Karpas-422 (cell line): ENCODE measurements at places on chromosomes 7 and 10. TPM values are rescaled to one million over a fixed set of nuclear protein-coding genes. Genes with fewer than 3 reads are reported as not detected.

GRCh38 chr10:79092292-79092896, 23.6 kb downstream of the ZMIZ1 start:
- H3K4me1 ChIP-seq: peaks cover 69% of the 10 kb centered on the region
- no peak overlapping the region for H3K4me3 ChIP-seq
- no peak for DNase-seq

DNA sequence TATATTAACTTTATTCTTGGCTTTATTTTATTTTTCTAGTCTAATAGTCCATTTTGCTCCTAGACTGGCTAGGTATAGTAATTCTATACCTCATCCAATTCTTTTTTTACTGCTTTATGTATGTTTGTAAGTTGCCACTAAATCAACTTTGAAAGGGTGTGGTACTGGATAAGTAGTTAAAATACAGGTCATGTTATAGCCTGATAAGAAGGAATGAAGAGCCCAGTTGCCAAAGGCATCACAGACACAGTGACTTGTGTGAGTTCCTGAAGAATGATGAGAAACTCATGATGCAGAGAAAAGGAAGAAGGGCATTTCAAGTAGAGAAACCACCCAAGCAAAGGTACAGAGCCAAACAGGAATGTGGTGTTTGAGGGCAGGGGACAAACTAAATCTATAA, 27.3 kb downstream of the NAPEPLD start:
- no peaks in the 10 kb centered on the region for H3K27me3 ChIP-seq
- H3K4me1 ChIP-seq: no peaks in the 10 kb centered on the region
- DNase-seq: no peak
- peaks cover 36% of the 10 kb centered on the region for H3K36me3 ChIP-seq
- H3K27ac ChIP-seq: no peak overlapping the region

DNA sequence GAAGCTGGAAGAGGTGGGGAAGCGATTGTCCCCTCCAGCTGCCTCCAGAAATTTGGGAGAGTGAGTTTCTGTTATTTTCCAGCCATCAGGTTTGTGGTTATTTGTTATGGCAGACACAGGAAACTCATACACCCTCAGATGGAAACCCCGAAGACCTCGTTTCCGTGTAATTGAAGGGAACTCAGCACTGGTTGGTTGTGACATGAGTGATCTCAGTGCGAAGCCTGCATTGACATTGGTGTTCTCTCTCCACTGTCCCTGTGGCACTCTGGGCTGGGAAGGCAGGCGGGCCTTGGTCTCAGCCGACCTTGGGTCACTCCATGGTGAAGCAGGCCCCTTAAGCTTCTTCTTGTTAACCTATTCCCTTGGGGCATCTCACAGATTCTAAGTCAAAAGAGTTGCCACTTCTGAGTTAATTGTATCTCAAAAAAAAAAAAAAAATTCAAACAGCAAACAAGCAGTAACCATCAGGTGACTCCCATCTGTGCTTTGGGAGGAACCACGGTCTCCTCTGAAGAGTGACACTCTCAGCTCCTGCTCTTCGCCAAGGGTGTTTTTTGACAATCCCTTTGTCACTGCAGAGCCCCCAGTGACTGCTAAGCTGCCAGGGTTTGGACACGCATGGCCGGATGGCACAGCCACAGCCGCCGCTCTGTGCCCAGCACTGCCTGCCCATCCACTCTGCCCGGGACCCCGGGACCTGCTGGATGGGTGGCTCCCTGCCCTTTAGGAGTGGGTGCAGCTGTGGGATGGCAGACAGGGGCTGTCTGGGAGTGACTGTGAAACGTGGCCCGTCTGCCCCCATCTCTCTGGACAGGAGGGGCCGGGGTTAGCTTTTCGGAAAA, 233.6 kb downstream of the PRPF18 start:
- no peak for DNase-seq
- H3K27me3 ChIP-seq: 0 out of 2 replicates have a peak, but pooled peaks cover 2% of the 10 kb centered on the region
- no peak overlapping the region for H3K27ac ChIP-seq
- no peak overlapping the region for H3K4me3 ChIP-seq
- no peaks in the 10 kb centered on the region for H3K4me1 ChIP-seq

GRCh38 chr7:75847707-75848106, 31.1 kb upstream of the RHBDD2 start:
- no peaks in the 10 kb centered on the region for H3K27me3 ChIP-seq
- no peak for DNase-seq

Gene ABCB4
- total RNA-seq: 0.47 and 0.67 TPM in 2 replicates
